ENCODE measurements at places on chromosomes 7 and 10.

DNA sequence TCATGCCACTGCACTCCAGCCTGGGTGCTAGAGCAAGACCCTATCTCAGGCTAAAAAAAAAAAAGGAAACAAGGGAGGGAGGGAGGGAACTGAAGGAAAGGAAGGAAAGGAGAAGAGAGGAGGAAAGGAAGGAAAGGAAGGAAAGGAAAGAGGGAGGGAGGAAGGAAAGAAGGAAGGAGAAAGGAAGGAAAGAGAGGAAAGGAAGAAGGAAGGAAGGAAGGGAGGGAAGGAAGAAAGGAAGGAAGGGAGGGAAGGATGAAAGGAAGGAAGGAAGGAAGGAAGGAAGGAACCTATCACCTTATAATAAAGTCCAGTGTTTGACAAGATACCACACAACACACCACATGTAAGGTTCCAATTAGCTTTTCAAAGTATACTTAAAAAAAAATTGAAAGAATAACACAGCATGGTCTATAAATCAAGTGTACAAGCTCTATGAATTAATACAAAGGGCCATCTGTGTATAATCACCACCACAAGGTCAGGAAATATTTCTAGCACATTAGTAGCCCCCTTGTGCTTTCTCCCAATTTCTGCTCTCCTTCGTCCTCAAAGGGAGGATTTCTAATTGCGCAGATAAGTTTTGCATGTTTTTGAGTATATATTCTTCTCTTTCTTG is 26.4 kb downstream of the RNF216 start:
- no peak for DNase-seq

GRCh38 chr7:98643236-98643985 is 26.3 kb downstream of the NPTX2 start:
- DNase-seq: no peak

GRCh38 chr7:36367561-36368077 is 22.0 kb upstream of the ANLN start:
- no peak for DNase-seq

DNA sequence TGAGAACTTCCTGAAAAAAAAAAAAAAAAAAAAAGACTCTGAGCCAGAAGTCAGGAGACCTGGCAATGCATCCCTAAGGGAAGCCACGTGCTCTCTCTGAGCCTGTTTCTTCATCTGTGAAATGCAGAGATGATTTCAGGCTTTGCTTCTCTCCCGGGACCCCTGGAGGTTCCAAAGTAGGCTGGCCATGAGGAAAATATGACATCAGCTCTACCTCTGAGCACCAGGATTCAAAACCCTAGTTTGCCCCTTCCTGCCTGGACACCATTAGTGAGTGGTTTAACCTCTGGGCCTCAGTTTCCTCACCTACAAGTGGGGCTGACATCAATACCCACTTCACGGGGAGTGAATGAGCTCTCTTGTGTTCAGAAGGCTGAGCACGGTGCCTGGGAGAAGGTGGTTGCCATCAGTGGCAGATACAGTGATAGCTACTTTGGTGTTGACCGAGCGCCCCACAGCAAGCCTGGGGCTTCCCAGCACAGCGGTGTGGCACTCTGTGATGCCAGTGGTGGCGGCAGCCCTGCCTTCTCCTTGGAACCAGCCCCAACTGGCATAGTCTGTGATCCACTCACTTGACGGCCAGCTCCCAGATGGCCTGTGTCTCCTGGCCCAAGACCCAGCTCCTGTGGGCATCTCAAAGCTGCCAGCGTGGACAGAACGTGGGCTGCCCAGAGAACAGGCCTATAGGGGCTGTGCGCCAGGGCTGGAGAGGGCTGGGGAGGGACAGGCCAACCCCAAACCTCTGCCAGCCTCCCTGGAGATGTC is 153.1 kb upstream of the UNC5B start:
- no peak for DNase-seq

DNA sequence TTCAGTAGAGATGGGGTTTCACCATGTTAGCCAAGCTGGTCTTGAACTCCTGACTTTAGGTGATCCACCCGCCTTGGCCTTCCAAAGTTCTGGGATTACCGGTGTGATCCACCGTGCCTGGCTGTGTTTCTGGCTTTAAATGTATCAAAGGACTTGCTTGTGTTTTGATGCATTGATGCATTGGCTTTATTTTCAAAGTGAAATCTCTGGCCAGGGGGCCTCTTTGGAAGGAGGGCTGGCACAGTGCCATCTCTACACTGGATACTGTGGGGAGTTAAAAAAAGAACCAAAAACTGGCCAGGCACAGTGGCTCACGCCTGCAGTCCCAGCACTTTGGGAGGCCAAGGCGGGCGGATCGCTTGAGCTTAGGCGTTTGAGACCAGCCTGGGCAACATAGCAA is 16.0 kb downstream of the MNX1 start:
- no peak for DNase-seq
